CD4-positive, alpha-beta T cell treated with Interleukin-21 for 1 hour (primary cell): ENCODE measurements at places on chromosomes 2 and 18.

DNA sequence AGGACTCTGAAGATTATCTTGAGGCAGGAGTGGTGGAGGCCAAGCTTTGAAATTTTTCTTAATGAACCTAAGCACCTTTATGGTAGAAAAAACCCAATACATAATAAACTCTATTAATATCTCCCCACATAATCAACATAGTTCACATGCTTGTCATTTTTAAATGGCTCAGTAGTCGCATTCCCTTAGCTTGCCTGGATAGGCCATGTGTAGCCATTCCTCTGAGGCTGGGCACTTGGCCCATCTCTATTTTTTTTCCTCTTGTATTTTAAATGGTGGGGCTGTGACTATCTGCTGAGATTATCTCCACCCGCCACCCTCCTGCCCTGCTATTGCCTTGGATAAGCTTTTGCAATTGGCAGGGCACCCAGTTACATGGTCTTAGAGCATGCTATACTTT is 143.1 kb downstream of the FHOD3 start:
- DNase-seq = no peak

GRCh38 chr2:237472909-237473877 is 13.9 kb upstream of the MLPH start:
- DNase-seq = no peak

DNA sequence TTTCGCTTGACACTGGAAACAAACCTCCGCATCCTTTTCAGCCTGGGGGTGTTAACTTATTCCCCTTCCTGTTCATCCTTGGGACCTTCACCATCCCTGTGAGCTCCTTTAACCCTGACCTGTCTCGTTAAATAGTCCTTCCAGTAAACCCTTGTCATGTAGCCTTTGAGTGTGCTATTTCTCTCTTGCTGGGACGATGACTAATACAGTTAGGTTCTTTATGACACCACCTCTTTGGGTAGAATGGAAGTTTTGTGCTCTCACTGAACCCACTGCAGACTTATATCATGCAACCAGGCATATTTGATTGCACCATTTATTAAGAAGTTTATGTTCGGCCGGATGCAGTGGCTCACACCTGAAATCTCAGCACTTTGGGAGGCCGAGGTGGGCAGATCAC is 40.5 kb upstream of the GAREM1 start:
- no peak for DNase-seq

DNA sequence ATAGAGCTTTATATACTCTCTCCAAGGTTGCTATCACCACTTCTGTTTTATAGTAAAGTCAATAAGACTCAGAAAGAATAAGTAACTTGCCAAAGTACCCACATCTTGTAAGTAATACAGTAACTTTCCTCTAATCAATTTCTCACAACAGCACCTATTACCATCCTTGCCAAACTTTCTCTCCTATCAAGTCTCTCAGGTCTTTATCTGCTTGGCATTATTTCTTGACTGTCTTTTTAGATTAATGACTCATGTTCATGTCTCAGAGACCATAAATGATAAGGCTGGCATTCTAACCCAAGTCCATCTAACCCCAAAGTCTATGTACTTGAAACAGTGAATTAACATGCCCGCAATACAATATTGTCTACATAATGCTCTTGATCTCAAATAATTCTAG is 618.0 kb upstream of the ZEB2 start:
- no peak for DNase-seq

- DNase-seq = no peak
Measured at GRCh38 chr2:27727257-27727656, 44.3 kb upstream of the MRPL33 start.

DNA sequence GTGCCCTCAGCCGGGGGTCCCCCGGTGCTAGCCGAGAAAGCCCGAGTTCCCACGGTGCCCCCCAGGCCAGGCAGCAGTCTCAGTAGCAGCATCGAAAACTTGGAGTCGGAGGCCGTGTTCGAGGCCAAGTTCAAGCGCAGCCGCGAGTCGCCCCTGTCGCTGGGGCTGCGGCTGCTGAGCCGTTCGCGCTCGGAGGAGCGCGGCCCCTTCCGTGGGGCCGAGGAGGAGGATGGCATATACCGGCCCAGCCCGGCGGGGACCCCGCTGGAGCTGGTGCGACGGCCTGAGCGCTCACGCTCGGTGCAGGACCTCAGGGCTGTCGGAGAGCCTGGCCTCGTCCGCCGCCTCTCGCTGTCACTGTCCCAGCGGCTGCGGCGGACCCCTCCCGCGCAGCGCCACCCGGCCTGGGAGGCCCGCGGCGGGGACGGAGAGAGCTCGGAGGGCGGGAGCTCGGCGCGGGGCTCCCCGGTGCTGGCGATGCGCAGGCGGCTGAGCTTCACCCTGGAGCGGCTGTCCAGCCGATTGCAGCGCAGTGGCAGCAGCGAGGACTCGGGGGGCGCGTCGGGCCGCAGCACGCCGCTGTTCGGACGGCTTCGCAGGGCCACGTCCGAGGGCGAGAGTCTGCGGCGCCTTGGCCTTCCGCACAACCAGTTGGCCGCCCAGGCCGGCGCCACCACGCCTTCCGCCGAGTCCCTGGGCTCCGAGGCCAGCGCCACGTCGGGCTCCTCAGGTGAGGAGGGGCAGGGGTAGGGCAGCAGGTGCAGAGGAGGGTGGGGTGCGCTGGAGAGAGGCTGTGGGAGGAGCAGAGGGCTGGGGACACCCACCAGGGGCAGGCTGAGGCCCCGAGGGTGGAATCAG is 14.1 kb upstream of the GMPPA start:
- DNase-seq = no peak

- DNase-seq = no peak
Measured at GRCh38 chr2:39091063-39091462, 29.8 kb downstream of the SOS1 start.

- no peak for DNase-seq
Measured at GRCh38 chr18:76546436-76546835, 51.4 kb upstream of the ZNF516 start.

- DNase-seq = no peak
Measured at GRCh38 chr18:71327850-71328249, 1039.0 kb downstream of the SOCS6 start.

- no peak for DNase-seq
Measured at GRCh38 chr18:31684279-31685096, at the start of gene B4GALT6. TSS of gene B4GALT6 (minus strand) at chr18:31684581. CDS start at chr18:31684426, 155 bp downstream.

DNA sequence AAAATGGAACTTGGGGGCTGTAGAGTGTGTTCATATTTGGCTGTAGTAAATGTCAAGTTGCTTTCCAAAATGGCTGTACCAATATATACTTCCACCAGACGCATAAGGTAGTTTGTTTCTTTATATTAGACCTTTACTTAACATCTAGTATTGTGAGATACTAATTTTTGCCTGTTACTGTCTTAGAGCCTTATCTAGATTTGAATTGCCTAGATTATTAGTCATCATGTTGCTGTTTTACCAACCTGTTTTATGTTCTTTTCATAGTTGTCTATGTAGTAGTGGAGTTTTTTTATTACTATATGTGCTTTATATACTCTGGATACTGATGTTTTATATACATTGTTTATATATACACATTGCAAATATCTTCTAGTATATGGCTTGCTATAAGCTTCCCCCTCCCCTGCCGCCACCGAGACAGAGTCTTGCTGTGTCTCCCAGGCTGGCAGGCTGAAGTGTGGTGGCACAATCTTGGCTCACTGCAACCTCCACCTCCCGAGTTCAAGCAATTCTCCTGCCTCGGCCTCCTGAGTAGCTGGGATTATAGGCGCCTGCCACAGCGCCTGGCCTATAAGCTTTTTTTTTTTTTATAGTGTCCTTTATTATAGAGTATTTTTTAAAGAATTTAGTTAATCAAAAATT is 18.9 kb downstream of the SLC39A10 start:
- DNase-seq = no peak

- DNase-seq = no peak
Measured at GRCh38 chr2:219396863-219397457, 9.2 kb upstream of the DNPEP start.

DNA sequence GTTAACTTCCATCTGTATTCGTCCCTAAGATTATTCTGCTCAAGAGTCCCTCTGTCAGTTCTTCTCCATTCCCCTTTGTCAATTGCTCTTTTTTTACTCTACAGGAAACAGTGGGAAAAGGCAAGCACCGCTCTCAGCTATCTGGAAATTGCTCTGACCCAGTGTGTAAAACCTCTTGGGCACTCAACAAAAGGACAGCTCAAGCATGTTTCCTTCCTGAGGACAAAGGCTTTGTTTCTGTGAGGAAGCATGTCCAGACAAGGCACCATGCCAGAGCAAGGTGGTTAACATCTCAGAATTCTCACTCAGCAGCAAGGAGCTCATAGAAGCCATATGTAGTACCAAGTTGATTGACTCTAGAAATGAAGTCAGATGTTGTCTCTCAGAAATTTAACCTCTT is 735.6 kb downstream of the TSN start:
- DNase-seq = no peak

DNA sequence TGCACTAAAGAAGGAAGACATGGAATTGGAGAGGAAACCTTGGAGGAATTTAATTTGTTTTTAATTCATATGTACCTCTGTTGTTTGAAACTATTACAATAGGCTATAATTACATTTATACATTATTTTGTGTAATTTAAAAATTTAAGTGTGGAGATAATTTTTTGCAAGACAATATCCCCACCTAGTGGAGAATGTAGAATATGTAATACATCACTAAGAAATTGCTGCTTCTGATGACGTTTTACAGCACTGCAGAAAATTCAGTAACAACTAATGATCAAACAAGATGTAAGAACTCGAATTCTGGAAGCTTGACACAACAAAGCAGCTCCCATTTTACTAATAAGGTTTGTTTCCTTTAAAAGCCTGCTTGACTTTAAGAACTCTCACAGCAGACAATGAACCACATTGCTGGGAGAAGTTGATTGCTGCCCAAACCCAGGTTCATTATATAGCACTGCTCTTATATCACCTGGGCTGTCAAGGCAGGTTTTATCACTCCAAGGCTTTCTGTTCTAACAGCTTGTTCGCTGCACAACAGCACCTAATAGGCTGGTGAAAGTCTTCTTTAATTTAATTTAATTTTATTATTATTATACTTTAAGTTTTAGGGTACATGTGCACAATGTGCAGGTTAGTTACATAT is 53.4 kb downstream of the THADA start:
- peak; percentile 57 for DNase-seq

DNA sequence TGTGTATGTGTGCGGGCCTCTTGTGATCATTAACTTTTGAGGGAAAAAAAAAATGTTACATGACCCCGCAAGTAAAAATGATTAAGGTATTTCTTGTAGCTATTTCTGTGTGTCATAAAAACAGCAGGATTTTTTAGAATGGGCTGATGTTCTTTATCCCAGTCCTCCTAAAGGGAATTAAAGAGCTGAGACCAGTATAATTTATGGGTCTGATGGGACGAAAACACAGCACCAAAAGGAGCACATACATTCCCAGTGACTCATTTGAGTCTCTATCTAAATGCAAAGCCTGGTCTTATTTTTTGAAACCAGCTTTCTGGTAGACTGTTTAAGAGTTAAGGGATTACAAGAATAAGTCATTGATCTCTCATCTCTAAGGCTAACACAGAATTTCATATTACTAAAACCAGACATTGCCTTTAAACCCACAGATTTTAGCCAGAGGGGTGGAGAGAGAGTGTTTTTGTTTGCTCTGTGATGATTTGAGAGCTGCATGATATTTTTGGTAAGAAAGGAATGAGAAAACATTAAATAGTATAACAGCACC is 342.3 kb upstream of the EPHA4 start:
- no peak for DNase-seq

GRCh38 chr2:223439184-223439583 is 163.0 kb downstream of the SCG2 start:
- DNase-seq = no peak

DNA sequence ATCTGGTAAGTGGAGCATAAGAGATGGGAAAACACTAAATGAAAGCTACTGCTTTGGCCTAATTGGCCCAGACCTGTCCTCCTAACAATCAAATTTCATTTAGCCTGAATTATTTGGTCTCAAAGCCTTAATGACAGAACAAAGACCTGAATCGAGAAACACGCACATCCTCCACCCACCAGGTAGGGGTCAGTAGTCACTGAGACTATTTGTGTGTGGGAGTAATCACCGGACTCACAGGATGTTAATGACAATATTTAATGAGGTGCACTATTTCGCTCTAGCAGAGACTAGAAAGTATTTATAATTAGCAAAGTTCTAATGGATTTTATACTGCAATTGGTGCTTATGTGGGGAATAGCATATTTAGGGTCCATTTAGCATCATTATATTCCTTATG is 68.1 kb downstream of the RBM43 start:
- DNase-seq = no peak

DNA sequence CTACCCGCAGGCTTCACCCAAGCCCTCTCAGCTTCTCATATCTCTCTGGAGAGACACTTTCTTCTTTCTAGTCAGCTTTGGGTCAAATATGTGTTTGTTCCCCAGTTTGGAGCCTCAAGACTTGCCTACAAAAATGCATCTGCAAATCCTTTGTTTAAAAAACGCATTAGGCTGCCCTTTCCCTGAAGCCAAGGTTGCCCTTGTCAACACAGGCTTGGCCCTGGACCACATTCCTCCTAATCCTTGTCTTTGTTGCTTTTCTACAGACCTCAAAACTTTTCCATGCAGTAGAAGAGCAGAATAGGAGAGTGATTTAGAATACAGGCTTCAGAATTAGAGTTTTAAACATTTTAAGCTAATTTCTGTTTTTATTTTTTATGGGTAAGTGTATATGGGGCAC is 307.8 kb downstream of the NAPG start:
- DNase-seq = no peak

DNA sequence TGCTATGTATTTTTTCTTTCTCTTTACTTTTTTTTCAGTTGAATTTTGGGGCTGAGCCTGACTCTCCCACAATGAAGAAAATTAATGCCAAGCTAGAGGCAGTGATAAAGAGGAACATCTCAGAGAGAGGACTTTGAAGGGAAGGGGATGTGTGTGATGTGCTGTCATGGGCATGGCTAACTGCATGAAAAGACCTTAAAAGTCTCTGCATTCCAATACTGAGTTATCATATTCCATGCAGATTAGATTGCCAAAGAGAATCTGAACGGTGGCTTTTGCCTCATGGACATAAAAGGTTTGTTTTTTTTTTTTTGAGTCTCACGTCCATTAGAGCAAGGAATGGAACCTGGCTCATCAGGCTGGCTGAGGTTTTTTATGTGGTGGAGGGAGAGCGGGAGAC is 213.9 kb downstream of the PIK3C3 start:
- no peak for DNase-seq

- DNase-seq = no peak
Measured at GRCh38 chr2:224861266-224861665, 145.1 kb upstream of the CCDC195 start.

DNA sequence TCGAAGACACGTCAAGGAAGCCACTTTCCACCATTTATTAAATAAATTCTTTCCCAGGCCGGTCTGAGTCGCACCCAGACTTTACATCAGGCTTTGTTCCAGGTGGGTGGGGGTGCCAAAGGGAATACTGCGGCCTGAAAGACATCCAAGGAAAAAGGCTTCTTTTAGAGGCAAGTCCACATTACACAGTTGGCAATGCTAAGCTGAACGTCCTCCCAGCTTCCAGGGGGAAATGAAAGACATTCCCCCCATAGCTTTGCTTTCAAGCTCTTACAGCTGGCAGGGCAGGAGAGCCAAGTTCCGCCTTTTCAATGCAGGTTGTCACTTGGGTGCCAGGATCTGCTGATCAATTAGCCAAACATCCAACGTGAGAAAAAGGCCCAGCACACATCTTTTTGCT is 36.5 kb upstream of the PTPN4 start:
- no peak for DNase-seq
